Activated effector memory CD4-positive, alpha-beta T cell treated with anti-CD3 and anti-CD28 coated beads, Interleukin-2, amount 50 U/mL, for 16 hours (primary cell): ENCODE measurements at places on chromosomes 1 and 21.

DNA sequence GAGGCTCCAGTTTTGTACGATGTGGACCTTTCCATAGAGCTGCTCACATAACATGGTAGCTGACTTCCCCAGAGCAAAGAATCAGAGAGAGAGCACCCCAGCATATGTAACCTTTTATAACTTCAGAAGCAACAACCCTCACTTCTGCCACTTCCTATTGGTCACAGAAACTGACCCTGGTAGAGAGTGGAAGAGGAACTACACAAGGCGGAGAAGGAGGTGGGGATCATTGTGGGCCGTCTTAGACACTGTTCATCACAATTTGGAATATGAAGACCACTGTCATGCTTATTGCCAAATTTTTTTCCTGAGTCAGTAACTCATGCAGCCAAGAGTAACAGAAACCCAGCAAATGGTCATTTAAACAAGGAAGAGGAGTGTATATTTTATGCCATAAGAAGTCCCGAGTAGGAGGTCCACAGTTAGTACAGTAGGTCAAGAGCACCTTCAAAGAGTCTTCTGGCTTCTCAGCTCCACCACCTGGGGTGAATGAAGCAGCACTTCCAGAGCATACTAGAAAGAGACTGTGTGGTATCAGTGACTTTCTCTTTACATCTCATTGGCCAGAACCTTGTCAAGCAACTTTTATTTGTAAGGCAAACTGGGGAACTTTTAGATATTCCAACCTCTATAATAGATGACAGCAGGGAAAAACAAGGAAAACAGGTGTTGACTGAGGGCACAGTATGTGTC is 71.8 kb downstream of the ODF2L start:
- no peak for DNase-seq

- no peak for DNase-seq
These were observed at the start of gene S100A12 for GRCh38 chr1:153375511-153375910. S100A12 (minus strand) TSS chr1:153375621; CDS start chr1:153374592, 1,029 bp downstream.

DNA sequence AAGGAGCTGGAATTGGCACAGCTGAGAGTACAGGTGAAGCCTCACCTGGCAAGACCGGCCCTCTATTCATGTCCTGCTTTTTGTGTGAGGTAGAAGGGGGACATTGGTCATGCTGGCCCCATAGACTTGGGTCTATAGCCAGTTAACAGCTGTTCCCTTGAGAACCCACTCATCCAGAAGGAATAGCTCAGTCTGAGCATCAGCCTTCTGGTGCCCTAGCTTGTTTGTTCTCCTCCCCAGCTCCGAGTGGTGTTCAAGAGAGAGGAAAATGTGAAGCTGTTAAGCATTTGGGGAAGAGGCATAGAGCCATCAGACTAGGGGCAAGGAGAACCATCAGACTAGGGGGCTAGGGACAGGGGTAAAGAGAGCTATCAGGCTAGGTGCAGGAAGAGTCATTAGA is 290.9 kb downstream of the SIPA1L2 start:
- no peak for DNase-seq

- DNase-seq: no peak
These were observed 972 bp downstream of the PGBD2 start for GRCh38 chr1:248906753-248907661.
